ENCODE measurements at places on chromosomes 7 and 10. TPM values are rescaled to one million over a fixed set of nuclear protein-coding genes. Genes with fewer than 3 reads are reported as not detected.

GRCh38 chr7:147651601-147652000, 939.0 kb upstream of the C7orf33 start:
- no peak for DNase-seq

Gene CPVL
- 8.2 TPM for polyA plus RNA-seq

- no peak for DNase-seq
These were observed 111.1 kb downstream of the ADAM12 start for GRCh38 chr10:126277181-126277580.

Gene TCERG1L
- 0.50 TPM for polyA plus RNA-seq
